ENCODE measurements at places on chromosomes 16 and 17.

GRCh38 chr17:72116661-72117521 is 3.9 kb upstream of the SOX9 start:
- DNase-seq = no peak

GRCh38 chr17:59684967-59685366 is 22.3 kb downstream of the PTRH2 start:
- no peak for DNase-seq

DNA sequence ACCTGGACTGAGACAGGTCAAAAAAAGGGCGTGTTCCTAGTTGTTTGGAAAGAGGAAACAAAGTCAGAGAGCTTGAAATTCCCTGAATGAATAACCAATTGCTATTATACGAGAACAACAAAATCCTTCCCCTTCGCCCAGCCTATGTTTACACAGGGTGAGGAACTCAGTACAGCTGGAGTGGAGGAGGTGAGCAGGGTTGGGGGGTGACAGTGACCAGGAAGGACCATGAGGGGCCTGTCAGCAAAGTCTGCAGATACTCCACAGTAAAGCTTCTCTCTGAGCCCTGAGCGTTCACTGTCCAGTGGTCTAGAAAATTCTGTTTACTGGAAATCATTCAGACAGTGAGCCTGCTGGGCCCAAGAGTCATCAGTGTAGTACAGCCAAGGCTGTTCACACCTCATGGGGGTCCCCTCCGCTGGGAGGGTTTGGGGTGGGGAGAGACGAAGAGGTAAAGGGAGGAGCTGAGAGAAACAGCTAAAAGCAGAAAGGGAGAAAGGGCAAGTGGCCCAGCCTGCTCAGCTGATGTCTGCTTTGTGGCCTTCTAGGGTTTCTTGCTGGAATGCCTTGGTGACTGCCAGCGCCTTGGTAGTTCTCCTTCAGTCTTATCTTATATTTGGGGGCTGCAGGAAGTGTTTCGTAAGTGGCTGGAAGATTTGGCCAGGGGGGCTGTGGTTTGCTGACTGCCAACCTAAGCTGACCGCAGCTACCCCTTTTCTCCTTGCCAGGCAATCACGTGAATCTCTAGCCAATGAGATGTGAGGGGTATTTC is 5.7 kb downstream of the DUSP3 start:
- no peak for DNase-seq

DNA sequence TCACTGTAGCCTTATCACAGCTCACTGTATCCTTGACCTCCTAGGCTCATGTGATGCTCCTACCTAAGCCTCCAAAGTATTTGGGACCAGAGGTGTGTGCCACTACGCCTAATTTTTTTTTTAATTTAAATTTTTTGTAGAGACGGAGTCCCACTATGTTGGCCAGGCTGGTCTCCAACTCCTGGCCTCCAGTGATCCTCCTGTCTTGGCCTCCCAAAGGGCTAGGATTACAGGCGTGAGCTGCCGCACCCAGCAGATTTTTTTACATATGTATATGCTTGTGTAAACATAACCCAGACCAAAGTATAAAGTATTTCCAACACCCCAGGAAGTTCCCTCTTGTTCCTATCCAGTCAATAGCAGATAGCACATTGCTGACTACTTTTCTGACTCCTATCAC is 1.7 kb upstream of the PGP start:
- no peak for DNase-seq

GRCh38 chr17:81393684-81394376 is 1.4 kb upstream of the BAHCC1 start:
- no peak for DNase-seq

GRCh38 chr16:84629580-84629979 is 11.7 kb upstream of the COTL1 start:
- DNase-seq = no peak

GRCh38 chr16:56825826-56826225 is 39.2 kb upstream of the SLC12A3 start:
- DNase-seq = no peak

DNA sequence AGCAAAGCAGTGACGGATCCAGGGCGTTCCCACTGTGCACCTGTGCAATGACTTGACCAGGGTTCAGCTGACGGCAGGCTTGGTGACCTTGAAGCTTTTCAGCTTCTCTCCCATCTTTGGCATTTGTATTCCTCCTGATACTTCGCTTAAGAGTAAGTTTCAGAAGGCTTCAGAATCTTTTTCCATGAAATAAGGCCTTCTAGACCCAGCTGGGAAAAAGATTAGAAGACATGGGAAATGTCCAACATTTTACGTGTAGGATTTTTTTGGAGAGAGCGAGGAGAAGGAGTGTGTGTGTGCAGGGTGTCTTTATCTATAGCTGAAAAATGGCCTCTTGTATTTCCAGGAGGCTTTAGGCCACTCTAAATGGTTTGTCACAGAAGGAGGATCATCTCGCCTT is 104.1 kb downstream of the BANP start:
- DNase-seq = no peak

DNA sequence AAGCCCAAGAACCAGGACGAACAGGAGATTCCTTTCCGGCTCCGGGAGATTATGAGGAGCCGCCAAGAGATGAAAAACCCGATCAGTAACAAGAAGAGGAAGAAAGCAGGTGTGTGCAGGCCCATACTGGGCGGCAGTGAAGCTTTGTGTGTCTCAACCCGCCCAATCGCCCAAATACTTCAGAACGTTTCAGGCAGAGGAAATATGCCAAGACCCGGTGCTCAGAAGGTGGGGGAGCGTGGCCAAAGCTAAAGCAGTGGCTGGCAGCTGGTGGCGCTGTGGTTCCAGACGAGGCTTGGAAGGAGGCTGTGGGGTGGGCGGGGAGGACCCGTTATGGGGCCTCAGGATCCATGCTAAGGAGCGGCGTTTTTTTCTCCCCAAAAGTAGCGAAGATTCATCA is 1.2 kb downstream of the CCDC137 start:
- no peak for DNase-seq

GRCh38 chr17:68740555-68741447 is 139.6 kb upstream of the FAM20A start:
- no peak for DNase-seq

- no peak for DNase-seq
Observed at GRCh38 chr17:47159315-47159714, 29.8 kb downstream of the CDC27 start.

DNA sequence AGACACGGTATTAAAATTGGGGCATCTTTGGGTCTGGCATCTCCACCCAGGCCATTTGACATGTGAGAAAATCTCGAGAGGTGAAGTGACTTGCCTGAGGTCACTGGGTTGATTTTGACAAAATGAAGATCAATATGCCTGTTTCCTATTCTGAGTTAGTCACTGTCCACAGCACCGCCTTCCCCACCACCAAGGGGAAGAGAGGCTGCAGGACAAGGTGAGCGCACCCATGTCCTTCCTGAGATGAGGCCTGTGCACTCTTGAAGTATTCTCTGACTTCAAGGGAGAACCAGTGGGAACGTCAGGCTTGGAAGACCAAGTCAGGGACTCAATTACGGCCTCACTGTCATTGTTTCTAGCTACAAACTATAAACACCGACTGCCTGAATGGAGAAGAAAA is 49.9 kb upstream of the WSB1 start:
- no peak for DNase-seq

DNA sequence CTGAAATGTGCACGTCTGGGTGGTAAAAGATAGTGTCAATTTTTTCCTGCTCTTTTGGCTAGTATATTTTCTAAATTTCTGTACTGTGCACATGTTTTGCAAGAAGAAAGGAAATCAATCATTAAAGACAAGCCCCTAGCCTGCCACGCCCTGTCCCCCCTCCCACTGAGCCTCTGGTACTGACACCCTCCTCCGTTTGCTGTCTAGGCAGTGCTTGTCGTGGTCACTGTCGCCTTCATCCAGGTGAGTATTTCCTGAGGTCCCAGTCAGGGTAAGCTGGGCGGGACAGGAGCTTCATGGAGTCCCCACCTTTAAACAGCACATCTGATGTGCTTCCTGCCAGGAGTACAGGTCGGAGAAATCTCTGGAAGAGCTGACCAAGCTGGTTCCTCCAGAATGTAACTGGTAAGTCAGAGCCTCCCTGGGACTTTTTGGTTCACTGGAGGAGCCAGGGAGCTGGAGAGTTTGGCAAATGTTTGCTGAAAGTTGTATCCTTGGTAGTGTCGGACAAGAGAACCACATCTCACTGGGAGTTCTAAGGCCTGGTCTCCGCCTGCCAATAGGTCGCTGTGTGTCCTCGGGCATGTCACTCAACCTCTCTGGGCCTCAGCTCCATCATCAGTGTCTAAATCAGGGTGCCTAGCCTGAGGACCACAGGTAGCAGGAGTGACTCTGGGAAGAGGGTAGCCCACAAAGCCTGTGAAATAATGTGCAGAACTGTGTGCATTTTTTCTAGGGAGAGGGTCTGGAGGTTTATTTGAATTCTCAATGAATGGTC is 42.2 kb downstream of the ATP2C2 start:
- DNase-seq = no peak

GRCh38 chr16:15652293-15653001 is 2.4 kb downstream of the NDE1 start:
- DNase-seq = no peak

GRCh38 chr16:8548166-8548565 is 42.1 kb downstream of the TMEM114 start:
- no peak for DNase-seq

- DNase-seq = no peak
Observed at GRCh38 chr16:55272744-55273143, 51.3 kb upstream of the IRX6 start.

GRCh38 chr17:60398227-60398959 is 6.5 kb upstream of the USP32 start:
- DNase-seq = no peak

GRCh38 chr16:72367851-72368250 is 195.9 kb upstream of the PMFBP1 start:
- DNase-seq = no peak

DNA sequence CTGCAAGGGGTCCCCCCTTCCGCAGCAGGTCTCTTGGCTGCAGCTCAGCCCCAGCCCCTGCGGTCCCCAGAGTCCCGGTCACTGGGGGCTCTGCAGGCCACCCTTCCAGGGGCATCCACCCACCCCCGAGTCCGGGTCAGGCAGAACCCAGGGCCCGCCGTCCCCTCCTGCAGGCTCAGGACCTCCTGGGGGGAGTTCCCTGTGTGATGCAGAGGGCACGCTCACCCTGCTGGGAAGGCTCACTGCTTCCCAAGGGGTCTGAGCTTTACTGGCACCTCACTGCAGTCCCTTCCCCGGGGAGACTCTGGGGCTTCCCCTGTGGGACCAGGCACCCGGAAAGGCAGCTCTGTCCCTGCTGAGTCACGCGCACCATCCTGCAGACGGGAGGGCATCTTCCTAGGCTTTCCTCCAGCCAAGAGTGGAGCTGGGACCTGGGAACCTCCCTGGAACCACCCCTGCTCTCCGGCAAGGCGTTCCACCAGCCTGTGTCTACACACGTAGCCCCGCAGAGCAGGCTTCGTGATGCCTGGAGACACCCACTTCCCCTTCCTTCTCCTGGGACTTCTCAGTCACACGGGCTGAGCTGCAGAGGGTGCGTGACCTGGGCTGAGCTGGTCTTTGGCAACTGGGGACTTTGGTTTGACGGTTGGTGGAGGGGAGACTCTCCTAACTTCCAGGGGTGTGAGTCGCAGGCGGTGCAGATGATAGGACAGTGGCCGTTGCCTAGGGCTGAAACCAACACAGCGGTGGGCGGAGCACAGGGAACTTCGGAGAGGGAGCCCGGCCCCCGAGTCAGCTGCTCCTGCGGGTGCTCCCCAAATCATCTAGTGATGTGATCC is 23.4 kb downstream of the SLC25A10 start:
- DNase-seq = no peak

GRCh38 chr17:81676906-81677305 is 6.7 kb downstream of the ARL16 start:
- DNase-seq = no peak

DNA sequence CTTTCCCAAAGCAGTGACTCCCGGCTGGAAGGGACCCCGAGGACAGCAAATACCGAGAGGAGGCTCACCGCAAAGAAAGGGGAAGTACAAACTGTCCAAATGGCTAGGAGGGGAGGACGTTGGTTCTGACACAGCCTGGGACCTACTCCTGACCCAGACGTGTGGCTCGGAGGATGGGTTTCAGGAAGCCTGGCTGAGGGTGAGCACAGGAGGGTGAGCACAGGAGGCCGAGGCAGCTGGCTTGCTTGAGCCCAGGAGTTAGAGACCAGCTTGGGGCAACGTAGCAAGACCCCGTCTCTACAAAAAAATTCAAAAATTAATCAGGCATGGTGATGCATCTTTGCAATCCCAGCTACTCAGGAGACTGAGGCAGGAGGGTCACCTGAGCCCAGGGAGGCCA is 83.2 kb downstream of the C16orf78 start:
- DNase-seq = no peak
